ENCODE measurements at places on chromosomes 7 and 10.

DNA sequence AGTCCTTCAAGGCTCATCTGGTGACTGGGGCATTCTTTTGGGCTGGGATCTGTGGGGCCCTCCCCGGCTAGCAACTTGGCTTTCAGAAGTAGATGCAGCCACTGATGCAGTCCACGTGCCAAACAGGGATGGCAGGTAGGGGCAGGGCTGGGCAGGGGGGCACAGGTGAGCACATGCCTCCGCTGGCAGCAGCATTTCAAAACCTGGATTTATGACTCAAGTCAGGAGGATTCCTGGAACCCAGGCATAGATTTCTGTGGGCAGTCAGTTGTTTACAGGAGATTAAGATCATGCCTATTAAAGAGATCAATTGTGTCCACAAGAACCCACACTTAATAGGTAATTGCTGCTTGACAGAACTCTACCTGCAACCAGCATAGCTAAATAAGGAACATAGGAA, 839 bp upstream of the HABP2 start:
- no peak for DNase-seq

- no peak for DNase-seq
Observed at GRCh38 chr7:101969997-101970585, 152.7 kb downstream of the CUX1 start.

DNA sequence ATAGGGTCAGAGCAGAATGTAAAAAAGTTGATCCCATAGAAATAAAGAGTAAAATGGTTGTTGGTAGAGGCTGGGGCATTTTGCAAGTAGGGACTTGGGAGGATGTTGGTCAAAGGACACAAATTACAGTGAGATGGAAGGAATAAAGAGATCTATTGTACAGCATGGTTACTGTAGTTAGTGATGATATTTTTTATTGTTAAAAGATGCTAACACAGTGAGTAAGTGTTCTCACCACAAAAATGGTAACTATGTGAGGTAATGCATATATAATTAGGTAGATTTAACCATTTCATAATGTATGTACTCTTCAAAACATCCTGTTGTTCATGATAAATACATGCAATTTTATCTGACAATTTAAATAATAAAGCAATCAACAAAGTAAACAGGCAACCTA, 280.7 kb upstream of the MAGI2 start:
- DNase-seq = no peak

DNA sequence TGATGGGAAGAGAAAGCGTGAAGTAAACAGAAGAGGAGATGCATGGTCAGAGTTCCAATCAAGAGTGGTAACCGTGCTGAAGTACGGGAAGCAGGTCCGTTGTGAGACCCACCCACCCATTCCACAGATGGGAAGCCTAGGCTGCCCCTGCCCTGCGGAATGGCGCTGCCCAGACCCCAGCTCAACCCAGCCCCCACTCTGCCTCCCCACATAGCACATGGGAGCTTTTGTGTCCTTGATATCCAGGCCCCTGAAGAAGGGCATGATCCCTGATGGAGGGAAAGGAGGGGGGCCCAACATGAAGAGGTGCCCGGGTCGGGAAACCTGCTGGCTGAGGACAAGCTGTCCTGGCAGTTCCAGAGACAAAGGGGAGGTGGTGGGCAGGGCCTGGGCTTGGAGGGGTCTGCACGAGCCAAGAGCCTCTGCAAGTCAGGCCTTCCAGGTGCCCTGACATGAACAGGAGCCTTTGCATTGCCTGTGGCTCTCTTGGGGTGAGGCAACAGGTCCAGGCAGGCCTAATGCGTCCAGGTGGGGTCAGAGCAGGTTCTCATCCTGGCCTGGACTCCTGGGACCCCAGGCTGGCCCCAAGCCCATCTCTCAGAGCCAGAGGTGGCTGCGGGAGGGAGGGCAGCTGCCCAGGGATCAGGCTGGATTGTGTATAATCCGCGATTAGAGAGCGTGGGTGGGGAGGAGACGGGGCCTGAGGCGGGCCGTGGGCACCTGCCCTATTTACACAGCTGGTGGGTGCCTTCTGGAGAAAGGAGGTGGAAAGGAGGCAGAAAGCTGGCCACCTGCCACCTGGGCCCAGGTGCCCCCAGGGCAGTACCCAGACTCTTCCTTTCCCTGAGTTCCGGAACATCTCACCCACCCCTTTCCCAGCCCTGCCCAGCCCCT, 23.5 kb downstream of the YKT6 start:
- no peak for DNase-seq

- DNase-seq = peak; percentile 75
Observed at GRCh38 chr7:43873300-43873699, 4.0 kb upstream of the MRPS24 start.

- no peak for DNase-seq
Observed at GRCh38 chr7:35792472-35792871, 8.4 kb upstream of the SEPTIN7 start.

GRCh38 chr10:131859341-131860020, 41.3 kb upstream of the PPP2R2D start:
- no peak for DNase-seq

- DNase-seq = no peak
Observed at GRCh38 chr7:139071680-139072079, 35.8 kb upstream of the ZC3HAV1L start.

DNA sequence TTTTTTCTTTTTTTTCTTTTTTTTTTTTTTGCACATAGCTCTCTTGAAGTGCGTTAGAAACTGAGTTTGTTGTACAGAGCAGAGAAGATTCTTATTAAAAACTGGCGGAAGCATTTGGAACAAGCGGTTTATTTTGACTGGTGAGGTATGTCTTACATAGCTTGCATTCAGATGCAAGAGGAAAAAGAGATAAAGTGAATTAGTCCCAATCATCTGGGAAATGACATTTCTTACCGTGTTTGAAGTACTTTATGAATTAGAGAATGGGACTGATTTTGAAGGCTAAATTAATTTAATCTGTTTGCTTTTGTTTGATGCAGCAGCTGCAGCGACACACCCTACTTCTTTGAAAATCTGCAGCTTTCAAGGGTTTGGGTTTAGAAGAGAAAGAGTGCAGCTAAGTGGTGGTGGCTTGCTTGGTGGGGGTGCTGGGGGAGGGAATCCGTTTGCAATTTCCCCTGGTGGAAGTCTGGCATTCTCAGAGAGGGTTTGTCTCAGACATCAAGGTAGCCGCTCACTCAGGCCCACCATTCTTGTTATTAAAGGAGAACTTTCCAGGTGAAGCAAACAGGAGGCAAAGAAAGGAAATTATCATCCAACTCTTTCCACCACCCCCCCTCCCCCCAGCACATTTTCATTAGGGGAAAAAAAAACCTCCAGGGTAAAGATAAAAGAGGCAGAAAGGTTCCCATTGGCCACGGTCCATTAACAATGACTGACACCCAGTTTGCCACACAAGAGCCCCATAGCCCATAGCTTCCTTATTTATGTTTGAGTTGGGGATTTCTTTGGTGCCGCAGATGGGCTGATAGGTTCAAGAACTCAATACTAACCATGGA, 231.7 kb downstream of the SKIDA1 start:
- no peak for DNase-seq

- DNase-seq = no peak
Observed at GRCh38 chr7:38171623-38172391, 6.2 kb upstream of the STARD3NL start.

- no peak for DNase-seq
Observed at GRCh38 chr10:78802431-78802830, 266.3 kb upstream of the ZMIZ1 start.

GRCh38 chr7:28018020-28018419, 162.6 kb downstream of the JAZF1 start:
- no peak for DNase-seq

GRCh38 chr10:28374036-28374435, 71.2 kb upstream of the MPP7 start:
- no peak for DNase-seq

GRCh38 chr10:18246967-18247366, 106.7 kb downstream of the CACNB2 start:
- DNase-seq = no peak

- no peak for DNase-seq
Observed at GRCh38 chr10:43126759-43127424, 11.4 kb upstream of the CSGALNACT2 start.

DNA sequence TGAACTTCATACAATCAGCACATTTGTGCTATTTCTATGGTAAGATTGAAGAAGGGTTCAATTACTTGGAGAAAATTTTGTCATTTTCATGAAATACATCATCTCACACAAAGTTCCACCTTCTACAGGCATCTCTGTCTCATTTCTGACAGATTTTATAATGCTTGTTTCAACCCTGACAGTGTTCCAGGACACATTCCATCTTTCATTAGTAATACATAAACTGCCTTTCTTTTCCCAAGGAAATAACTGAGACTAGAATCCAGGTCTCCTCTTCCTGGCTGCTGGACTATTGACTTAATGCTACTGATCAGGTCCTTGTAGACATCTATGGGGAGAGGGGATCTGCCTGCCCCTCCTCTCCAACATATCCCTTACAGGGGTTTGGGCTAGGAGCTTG, 70.1 kb upstream of the PLPP4 start:
- DNase-seq = no peak

- no peak for DNase-seq
Observed at GRCh38 chr10:115321360-115321759, 228.2 kb downstream of the ATRNL1 start.

- DNase-seq = no peak
Observed at GRCh38 chr10:16742165-16742960, 74.9 kb downstream of the RSU1 start.
